ENCODE measurements at places on chromosomes 6 and 20.

GRCh38 chr20:57980506-57980905 is 247.9 kb downstream of the ANKRD60 start:
- no peak for DNase-seq

DNA sequence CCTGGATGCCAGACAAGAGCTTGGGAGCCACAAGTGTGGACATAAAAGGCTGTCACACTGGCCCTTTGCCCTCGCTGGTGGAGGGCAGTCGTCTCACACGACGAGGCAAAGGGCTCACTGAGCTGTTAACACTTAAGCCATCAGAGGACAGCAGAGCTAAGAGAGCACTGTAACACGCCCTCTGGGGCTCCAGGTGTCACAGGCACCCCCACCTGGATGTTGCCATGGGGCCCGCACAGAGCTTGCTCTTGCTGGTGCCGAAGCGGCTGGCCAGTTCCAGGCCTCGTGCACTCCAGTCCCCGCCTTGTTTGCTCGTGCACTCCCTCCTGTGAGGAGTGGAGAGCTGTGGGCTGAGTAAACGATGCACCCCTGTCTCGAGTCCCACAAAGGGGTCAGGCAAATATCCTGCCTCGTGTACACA is 37.4 kb downstream of the SLC35D3 start:
- no peak for DNase-seq

DNA sequence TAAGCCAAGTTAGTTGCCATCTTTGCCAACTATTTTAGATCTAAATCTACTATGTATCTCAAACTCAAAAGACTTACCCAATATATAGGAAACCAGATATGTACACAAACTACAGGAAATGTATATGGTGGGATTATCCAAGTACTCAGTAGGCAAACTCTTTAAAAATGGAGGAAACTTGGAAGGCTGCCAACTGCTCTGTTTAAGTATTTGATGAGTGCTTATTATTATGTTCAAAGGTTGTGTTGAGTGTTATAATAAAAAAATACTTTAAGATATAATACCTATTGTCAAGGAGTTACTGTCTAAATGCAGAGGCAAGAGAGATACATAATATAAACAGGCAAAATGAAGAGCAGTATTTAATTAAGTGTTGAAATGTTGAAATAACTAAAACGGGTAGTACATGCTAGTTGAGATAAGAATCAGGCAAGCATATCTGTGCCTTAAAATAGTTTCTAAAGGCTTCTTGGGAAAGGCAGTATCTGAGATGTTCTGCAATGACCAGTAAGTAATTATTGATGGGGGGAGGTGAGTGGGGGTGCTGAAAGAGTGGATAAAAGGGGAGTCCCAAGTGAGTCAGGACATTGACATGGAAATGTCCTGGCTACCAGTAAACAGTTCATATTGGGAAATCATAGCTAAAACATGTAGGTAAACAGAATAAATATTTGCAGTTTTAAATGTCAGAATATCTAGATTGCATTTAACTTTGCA is 6.5 kb upstream of the DST start:
- DNase-seq = no peak

- no peak for DNase-seq
Observed at GRCh38 chr6:38687043-38687353, 15.9 kb downstream of the GLO1 start.

- DNase-seq = no peak
Observed at GRCh38 chr6:114055349-114055748, 84.4 kb upstream of the HDAC2 start.

DNA sequence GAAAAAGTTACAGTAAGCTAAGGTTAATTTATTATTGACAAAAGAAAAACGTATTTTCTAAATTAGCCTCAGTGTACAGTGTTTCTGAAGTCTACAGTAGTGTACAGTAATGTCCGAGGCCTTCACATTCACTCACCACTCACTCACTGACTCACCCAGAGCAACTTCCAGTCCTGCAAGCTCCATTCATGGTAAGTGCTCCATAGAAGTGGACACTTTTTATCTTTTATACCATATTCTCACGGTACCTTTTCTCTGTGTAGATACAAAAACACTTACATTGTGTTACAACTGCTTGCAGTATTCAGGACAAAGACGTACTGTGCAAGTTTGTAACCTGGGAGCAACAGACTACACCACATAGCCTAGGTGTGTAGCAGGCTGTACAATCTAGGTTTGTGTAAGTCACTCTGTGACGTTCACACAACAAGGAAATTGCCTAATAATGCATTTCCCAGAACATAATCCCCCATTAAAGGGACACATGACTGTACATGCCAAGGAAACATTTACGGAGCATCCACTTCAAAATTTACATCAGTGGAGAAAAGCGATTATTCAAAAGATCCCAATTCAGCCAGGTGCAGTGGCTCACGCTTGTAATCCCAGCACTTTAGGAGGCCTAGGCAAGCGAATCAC is 133.4 kb downstream of the BANF2 start:
- no peak for DNase-seq

- DNase-seq = peak; percentile 73
Observed at GRCh38 chr20:59403261-59403961, 103.0 kb downstream of the EDN3 start.

GRCh38 chr6:38638941-38639497 is 710 bp downstream of the BTBD9 start:
- DNase-seq = peak; percentile 65

DNA sequence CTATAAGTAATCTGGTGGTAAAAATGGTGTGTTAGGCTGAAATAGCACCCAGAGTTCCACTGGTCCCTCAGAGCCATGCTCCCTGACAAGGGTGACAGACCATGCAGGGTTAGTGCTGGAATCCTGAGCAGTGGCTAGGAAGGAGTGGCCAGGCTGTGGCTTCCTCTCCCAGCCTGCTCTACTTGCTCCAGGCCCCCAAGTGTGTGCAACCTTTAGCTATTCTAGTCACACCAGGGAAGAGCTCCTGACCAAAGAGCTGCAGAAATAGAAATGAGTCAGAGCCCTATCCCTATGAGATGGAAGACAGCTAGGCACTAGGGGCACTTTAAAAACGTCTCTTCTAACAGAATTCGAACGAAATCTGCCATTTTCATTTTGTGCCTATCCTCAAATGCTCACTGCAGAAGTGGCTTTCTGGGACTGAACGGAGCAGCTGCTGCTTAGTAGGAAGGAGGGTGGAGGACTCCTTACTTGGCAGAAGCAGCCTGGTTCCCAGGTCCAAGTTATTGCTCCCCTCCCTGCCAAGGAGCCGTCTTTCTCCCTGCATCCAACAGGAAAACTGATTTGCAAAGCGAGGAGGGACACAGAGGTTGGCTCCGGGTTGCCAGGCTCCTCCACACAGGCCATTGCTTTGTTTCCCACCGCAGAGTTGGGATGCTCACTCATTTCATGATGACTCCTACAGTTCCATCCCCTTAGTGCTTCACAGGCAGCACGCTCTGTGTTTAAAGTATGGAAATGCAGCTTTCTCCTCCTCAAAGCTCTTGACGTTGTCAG is 754.5 kb downstream of the C6orf118 start:
- DNase-seq = no peak

- no peak for DNase-seq
Observed at GRCh38 chr6:157641837-157642236, 181.2 kb upstream of the SNX9 start.

- DNase-seq = no peak
Observed at GRCh38 chr6:148959008-148959407, 212.2 kb downstream of the UST start.

- DNase-seq = no peak
Observed at GRCh38 chr20:19648024-19648423, 110.0 kb upstream of the RIN2 start.

DNA sequence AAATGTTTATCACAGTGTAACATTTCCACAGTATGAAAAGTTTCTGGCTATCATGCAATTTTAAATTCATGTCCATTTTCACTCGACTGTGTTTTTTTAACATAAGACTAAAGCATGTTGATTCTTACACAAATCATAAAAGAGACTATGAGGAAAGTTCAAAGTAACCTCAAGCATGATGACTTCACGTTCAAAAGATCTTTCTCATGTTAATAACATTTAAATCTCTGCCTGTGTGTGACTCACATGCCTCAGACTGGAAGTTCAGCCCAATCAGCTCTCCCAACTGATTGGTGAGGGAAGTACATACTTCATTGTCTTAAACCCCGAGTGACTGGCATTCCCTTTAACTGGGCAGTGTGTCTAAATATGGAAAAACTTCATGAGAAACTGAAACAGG is 37.4 kb downstream of the ATXN1 start:
- no peak for DNase-seq

DNA sequence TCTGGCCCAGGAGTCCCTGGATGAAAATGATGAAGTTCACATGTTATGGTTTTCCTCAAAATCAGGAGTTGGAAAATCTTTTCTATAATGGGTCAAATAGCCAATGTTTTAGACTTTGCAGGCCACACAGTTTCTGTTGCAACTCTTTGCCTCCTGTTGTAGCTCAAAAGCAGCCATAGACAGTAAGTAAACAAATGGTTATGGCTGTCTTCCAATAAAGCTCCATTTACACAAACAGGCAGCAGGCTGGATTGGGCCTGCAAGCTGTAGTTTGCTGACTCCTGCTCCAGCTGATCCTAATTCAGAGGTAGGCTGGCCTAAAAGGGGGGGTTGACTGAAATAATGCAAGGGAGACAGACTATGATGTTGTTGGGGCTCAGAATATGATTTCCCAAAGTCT is 33.0 kb downstream of the METTL24 start:
- DNase-seq = no peak

DNA sequence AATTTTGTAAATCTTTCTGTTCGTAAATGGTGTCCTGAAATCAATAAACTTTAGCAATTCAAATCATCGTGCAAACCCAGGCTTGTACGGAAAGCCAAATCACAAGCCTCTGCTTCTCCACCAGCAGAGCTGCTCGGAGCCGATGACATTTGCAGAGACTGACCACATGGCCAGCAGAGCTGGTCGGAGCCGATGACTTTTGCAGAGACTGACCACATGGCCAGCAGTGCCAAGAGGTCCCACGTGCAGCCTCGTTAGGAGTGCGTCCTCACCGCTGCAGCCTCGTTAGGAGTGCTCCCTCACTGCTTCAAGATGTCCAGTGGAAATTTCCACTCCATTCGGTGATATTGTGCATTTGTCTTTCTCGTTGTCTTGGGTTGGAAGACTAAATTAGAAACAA is 28.5 kb downstream of the SMOC2 start:
- no peak for DNase-seq

All from activated naive CD4-positive, alpha-beta T cell treated with anti-CD3 and anti-CD28 coated beads, Interleukin-2, amount 50 U/mL, for 72 hours (primary cell).